ENCODE measurements at places on chromosomes 3 and 15. TPM values are rescaled to one million over a fixed set of nuclear protein-coding genes. Genes with fewer than 3 reads are reported as not detected.

CMTM6 gene
- total RNA-seq: 36.6 TPM

- DNase-seq: no peak
- no peaks in the 10 kb centered on the region for H3K27me3 ChIP-seq
- H3K4me3 ChIP-seq: no peak overlapping the region
- peaks cover 28% of the 10 kb centered on the region for H3K4me1 ChIP-seq
- no peaks in the 10 kb centered on the region for H3K36me3 ChIP-seq
- peak overlapping the region; percentile 89 for H3K27ac ChIP-seq
Measured at GRCh38 chr15:58362262-58362922, 69.4 kb upstream of the LIPC start.

- DNase-seq: peak; percentile 78
- H3K4me3 ChIP-seq: no peak overlapping the region
- no peaks in the 10 kb centered on the region for H3K27me3 ChIP-seq
- H3K36me3 ChIP-seq: no peaks in the 10 kb centered on the region
Measured at GRCh38 chr3:112734736-112735350, 93.9 kb upstream of the CCDC80 start.

GRCh38 chr15:58748852-58749531, 515 bp downstream of the ADAM10 start:
- H3K36me3 ChIP-seq: no peaks in the 10 kb centered on the region
- peak overlapping the region; percentile 93 for H3K27ac ChIP-seq
- peak overlapping the region; percentile 74 for H3K4me3 ChIP-seq
- no peaks in the 10 kb centered on the region for H3K4me1 ChIP-seq
- H3K27me3 ChIP-seq: no peaks in the 10 kb centered on the region

GRCh38 chr15:52464040-52464439, 64.6 kb downstream of the MYO5A start:
- DNase-seq: no peak
- no peaks in the 10 kb centered on the region for H3K27me3 ChIP-seq
- H3K27ac ChIP-seq: no peak overlapping the region
- H3K36me3 ChIP-seq: no peaks in the 10 kb centered on the region
- peaks cover 7% of the 10 kb centered on the region for H3K4me1 ChIP-seq
- no peak overlapping the region for H3K4me3 ChIP-seq

Measured in IMR-90 (cell line).